ENCODE measurements at places on chromosomes 16 and 17.

GRCh38 chr17:49629447-49629846 is 48.5 kb downstream of the SPOP start:
- DNase-seq, result no peak

- no peak for DNase-seq
Measured at GRCh38 chr17:11430751-11431150, 167.5 kb upstream of the DNAH9 start.

DNA sequence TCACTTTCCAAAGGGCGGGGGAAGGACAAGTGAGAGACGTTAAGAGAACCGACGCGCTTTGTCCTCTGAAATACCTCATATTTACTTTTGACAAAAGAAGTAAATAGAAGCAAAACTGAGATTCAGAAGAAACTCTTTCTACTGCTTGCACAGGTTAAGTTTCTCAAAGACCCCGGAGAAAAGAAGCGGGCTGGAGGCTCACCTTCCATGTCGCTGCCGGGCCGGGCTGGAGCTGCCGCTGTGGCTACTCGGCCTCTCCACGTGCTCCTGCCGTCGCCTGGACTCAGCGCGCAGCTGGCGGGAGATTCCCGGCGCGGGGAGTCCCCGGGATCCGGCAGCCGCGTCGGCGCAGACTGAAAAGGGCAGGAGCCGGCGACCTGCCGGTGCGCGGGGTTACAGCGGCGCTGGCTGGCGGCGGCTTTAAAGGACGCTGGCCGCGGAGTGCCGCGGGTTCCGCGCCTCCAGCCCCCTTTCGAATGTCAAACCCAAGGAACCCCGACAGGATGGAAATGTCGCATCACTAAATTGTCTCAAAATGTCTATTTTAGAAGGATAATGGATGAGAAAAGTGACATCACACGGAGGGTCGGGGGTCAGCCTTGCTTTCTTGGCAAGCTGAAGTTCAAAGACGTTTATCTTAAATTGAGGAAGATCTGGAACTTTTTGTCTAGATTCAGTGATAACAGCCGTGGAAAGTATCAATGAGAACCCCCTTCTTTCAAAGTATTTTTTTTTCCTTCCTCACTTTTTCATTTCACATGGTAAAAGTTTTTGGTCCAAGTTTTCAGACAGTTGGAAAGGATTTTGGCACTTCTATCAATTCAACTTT is at the start of gene IKZF3:
Gene IKZF3, minus strand, starts transcription at position 395 of the 829 bp plus-strand sequence. Its CDS starts 186 bp downstream, at position 209.
- peak; percentile 62 for DNase-seq

DNA sequence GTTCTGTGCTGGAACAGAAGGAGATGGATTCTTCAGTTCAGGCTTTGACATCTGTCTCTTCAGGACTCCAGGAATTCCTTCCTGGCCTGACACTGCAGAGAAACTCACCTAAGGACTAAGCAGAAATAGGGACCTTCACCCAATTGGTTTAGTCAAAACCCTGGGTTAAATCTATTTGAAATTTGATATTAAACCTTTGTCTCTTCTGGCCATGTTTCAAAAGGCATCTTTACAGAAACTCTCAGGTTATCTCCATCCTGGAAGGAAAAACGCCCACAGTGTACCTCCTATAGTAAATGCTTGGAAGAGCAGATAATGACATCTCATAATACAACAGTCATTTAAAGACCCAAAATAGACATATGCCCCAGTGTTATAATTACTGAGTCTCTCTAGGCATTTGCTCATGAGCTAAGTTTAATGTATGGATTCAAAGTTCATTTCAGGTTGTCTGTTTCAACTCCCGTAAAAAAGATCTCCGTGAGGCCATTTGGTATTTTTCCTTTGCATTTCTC is 5.6 kb upstream of the HOXB4 start:
- no peak for DNase-seq

GRCh38 chr16:3528406-3528805 is 27.6 kb downstream of the CLUAP1 start:
- no peak for DNase-seq

- DNase-seq, result no peak
Measured at GRCh38 chr17:12648498-12648897, 17.2 kb upstream of the MYOCD start.

- DNase-seq, result no peak
Measured at GRCh38 chr16:7765079-7765550, 432.5 kb downstream of the RBFOX1 start.

GRCh38 chr16:70428178-70428998 is 10.5 kb downstream of the ST3GAL2 start:
- no peak for DNase-seq

- peak; percentile 77 for DNase-seq
Measured at GRCh38 chr17:73841431-73842060, 197.3 kb upstream of the SDK2 start.

DNA sequence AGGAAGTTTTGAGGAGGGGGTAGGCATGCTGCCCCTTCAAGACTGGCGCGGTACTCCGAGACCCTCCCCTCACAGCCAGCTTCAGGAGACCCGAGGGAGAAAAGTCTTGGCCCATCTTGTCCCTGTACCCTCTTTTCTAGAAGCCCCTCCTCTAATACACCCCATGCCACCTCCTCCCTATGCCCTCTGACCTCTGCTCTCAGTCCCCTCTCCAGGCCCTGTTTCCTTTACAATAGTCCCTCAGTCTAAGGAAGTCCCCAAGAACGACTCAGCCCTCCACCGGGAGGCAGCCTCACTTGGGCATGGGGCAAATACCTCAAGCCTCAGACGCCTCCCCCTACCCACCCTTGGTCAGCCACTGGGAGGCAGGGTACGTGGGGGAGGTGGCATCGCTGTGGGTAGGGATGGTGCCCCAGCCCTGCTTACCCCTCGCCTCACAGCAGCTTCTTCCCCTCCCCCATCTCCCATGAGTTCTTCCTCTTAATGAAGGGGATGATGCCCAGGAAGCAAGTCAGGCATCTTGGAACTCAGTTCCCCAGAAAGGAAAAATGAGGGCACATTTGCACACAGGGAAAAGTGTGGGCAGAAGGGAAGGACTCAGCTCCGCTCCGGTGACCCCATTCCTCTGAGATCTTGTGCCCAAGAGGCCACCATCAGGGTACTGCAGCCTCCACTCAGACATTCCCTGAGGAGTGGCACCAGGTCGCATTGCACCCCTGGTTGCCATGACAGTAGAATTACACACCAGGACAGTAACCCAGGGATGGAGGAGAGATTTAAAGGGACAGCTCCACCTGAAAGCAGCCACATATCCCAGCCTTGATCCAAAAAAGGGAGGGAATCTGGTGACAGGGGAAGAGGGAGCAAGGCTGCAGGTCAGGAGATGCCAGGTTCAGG is 6.2 kb downstream of the MPP2 start:
- no peak for DNase-seq

DNA sequence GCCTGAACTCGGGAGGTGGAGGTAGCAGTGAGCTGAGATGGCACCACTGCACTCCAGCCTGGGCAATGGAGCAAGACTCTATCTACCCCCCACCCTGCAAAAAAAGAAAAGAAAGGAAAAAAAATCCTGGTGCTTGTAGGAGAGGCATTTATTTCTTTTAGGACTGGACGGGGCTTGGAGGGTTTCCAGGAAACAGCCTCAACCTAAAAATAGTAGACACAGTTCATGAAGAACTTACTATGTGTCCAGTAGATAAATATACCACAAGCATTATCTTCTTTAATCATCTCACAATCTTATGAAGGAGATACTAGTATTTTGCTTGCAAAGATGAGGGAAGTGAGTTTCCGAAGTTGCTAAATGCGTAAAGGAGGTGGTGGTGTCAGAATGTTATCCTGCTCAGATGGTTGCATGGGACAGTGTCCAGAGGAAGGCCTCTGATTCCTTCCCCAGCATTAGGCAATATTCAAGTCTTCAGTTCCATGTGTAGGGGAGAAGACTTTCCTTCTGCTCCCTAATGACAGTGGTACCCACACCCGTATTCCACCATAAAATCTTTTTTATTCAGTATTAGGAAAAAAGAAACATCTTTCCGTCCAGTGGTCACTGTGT is 263.2 kb downstream of the WWOX start:
- no peak for DNase-seq

DNA sequence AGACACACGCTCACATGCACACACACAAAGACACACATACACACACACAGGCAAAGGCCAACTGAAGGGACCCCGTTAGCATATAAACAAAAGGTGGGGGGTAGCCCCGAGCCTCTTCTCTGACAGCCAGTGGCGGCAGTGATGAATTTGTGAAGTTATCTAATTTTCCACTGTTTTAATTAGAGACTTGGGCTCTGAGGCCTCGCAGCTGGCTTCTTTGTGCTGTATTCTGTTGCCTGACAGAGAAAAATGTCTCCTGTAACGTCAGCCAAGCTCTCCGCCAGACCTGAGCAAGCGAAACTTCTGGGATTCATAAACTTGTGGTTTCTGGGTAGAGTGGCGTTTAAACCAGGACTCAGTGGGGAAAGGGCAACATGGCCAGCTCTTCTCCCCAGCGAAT is 113.9 kb upstream of the FOXF1 start:
- DNase-seq, result no peak

GRCh38 chr17:46841561-46842379 is 9.6 kb upstream of the WNT9B start:
- DNase-seq, result no peak

- no peak for DNase-seq
Measured at GRCh38 chr16:1763521-1764511, 7.5 kb downstream of the NME3 start.

DNA sequence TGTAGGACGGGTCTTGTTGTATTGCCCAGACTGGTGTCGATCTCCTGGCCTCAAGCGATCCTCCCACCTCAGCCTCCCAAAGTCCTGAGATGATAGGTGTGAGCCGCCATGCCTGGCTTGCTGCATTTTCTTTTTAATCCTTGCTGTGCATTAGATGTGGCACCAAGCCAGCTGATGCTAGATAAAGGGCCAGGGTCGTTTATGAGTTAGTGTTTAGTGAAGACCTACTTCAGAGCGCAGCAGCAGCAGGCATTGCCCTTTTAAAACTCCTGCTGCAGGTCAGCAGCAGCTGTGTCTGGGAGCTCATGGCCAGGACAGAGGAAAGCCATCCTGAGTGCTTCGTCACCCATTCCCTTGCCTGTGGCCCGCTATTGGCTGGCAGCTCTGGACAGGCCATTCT is 237.3 kb downstream of the CCDC182 start:
- no peak for DNase-seq

GRCh38 chr17:58329810-58330537 is 1.4 kb upstream of the TSPOAP1 start:
- DNase-seq, result no peak

DNA sequence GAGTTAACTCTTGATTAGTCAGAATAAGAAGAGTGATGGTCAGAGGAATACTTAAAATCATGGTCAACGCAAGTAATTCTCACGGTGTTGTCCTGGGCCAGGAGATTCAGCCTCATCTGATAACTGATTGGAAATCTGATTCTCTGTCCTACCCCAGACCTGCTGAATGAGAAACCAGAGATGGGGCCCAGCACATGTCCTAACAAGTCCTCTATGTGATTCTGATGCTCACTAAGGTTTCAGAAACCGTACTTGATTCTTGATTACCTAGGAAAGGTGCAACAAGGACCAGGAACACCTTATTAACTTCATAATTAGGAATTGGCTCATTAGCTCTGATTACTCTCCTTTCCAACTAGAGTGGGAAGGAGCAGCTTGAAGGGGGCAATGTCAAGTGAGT is 44.5 kb downstream of the ANKFY1 start:
- DNase-seq, result no peak

All from NCI-H2081 (cell line).